ENCODE measurements at places on chromosomes 4 and X.

DNA sequence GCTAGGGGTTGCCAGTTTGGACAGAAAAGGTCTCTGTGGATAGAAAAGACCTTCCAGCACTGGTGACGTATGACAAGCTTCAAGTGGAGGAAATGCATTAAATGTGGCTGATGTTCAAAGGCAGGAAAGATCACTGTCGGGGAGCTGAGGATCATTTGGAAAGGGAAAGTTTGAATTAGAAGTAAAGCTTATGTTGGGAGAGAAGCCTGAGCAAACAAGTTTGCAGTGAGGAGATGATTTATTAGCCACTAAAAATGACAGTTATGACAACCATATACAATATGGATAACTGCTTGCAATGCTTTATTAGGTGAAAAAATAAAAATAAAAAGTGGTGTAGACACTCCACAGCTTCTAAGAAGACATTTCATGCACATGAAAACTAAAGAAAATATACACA is 135.3 kb upstream of the HS3ST1 start:
- DNase-seq = no peak

DNA sequence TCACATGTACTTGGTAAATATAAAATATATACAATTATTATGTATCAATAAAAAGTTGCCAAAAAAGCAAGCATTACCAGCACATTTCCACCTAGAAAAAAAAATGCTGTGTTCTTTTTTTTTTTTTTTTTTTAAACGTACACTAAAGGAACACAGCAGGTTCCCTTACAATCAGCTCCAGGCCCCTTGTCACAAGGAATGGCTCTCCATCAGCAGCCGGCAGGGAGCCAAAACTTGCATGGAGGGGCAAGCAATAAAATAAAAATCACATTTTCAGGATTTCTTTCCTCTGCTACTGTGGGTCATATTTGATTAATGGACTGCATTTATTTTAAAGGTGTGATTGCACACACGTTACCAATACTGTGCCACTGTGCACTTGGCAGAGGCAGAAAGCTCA is 460.3 kb downstream of the GPAT3 start:
- no peak for DNase-seq

DNA sequence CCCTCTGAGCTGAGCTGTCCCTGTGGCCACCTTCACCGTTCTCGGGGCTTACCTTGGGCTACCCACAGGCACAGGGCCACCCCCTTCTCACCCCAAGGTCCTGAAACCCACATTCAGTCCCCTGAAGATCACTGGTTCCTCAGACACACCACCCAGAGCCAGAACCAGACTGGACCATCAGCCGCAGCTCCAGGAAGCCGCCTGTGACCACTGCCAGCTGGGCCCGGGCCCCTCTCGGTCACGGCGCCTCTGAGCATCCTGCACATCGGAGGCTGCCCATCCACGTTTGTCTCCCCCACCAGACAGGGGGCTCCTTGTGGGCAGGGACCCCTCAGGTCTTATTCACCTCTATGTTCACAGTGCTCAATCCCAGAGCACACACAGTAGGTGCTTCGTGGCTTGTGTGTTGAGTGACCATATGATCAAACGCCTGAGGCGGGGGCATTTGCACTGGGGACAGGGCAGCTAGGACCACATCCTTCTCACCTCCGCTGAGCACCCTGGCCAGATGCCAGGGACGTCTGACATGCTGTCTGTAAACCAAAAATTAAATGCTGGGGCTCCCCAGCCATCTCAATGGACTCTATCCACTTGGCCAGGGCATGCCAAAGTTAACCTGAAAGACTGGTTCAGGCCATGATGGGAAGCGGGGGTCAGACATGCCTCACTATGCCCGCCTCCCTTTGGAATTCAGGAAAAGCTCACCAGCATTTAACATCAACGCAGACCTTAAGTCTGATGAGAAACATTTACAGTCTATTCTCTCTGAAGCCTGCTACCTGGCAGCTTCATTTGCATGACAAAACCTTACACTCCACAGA is 109.4 kb upstream of the AFAP1 start:
- DNase-seq = no peak

- DNase-seq = no peak
Measured at GRCh38 chr4:143512978-143513313, 556 bp upstream of the SMARCA5 start.

DNA sequence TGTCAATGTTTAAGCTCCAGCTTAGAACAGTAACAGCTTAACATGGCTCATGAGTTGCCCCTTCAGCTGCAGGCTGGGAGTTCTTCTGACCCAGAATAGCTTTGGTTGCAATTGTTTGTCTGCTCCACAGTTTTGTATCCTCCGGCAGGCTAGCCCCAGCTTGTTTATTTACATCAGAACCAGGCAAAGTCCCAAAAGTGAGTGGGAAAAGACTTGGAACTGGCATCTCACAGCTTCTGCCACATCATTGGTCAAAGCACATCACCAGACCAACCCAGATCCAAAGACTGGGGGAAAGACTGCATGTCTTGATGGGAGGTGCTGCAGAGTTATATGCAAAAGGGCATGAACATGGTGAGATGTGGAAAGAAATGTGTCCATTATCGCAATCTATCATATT is 231.2 kb upstream of the CPEB2 start:
- no peak for DNase-seq

- DNase-seq = no peak
Measured at GRCh38 chr4:71866212-71866885, 82.5 kb upstream of the GC start.

- DNase-seq = no peak
Measured at GRCh38 chr4:45423896-45424295, 697.5 kb upstream of the GNPDA2 start.

DNA sequence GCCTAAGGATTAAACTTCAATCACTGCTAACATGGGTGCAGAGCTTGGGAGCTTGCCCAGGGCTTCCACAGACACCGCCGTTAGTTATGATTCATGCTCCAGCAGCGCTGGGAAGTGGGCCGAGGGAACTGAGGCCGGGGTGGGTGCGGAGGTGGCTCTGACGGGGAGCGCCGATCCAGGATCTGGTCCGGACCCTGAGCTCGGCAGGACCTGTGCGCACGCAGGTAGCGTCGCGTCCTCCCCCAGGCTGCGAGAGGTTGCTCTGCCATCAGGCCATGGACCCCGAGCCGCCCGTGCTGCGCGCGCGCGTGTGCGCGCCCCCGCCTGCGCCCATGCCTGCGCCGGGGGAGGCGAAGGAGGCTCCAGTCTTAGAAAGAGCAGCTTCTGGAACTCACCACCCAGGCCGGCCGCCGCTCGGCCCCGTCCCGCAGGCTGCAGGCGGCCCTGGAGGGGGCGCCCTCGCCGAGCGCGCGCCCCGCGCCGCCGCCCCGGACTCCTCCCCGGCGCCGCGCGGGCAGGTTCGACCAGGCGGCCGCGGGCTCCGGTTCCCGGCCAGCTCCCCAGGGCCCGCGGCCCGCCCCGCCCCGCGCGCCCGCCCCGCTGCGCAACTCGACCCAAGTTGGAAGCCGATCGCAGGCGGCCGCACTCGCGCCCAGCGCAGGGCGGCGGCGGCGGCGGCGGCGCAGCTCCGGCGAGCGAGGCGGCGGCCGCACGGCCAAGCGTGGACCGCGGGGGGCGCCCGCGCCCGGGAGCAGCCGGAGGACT is 732 bp upstream of the ADRA2C start:
- DNase-seq = peak; percentile 81

DNA sequence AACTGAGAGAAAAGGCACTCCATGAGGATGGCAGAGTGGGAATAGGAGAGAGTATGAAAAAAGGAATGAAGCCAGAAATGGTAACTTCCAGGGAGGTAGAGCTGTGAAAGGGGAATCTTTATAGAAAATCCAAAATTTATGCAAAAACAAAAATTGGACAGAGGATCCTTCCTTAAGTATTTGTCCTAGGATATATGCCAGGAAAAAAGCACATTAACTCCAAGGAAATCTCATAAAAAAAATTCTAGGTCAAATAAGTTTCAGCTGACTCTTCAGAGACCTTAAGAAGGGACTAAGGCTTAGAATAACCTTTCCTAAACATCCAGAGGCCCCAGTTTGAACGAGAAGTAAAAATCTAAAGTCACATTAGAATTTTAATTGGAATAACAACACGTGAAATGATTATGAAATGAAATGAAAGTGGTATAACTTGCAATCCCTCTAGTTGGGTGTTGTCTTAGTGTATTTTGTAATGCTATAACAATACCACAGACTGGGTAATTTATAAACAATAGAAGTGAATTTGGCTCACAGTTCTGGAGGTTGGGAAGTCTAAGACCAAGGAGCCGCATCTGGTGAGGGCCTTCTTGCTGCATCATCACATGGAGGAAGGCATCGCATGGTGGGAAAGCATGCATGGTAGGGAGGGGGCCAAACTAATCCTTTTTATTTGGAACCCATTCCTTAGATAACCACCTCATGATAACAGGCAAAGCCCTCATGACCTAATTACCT is 145.4 kb upstream of the RXFP1 start:
- no peak for DNase-seq
